ENCODE measurements at places on chromosomes 6 and 20.

DNA sequence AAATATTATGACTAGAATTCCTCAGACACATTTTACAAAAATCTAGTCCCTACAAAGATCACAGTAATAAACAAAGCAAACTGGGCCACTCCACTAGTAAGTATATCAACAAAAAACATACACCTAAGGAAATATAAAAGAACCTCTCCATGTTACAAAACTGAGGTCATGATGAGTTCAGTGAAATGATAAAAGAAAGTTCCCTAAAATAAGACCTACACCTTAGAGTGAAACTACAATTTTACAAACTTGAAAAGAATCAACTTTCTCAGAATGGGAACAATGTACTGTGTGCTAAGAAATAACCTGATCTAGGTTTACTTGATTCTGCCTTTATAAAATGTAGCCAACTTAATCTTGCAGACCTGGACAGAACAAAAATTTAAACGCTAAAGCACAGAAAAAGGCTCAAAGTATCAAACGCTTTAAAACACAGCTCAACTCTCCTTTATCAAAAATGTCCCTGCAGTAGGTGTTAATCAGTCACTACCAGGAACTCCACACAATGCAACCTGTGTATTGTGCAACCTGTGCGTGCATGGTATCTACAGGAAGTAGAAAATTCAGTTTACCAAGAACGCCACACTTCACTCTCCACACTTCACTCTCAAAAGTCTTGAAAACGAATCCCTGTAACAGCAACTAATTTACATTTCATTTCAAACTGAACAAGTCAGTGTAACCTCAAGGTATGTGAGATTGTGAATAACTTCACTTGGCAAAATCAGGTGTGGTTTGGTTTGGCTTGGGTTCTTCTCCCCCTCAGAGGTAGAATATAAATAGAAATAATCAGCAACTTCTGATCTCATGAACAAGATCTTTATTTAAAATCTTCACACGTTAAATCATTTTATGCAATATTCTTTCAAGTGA, 1.8 kb downstream of the RALGAPA2 start:
- no peak for DNase-seq

- DNase-seq = no peak
These were observed 62.4 kb upstream of the RBM24 start for GRCh38 chr6:17218749-17219093.

- DNase-seq = no peak
These were observed 11.7 kb downstream of the ZBTB46 start for GRCh38 chr20:63819224-63819921.

GRCh38 chr6:169247991-169248390, 5.7 kb downstream of the THBS2 start:
- no peak for DNase-seq

GRCh38 chr6:165266621-165267020, 42.8 kb downstream of the C6orf118 start:
- no peak for DNase-seq

GRCh38 chr20:17533396-17533795, 2.2 kb upstream of the BFSP1 start:
- DNase-seq = no peak

DNA sequence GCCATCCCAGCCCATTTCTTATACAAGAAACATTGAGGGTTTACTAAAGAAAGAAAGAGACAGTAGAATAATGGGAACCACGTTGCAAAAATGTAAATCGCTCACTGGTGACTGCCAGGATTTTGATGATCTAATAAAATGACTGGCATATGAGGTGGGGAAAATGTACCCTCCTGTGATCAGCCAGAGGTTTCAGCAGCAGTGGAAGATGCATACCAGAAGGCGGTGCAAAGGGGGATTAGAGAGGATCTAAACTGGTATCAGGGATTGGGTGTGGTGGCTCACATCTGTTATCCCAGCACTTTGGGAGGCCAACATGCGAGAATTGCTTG, 60.8 kb upstream of the DDR1 start:
- no peak for DNase-seq

Data from AG04450 (cell line).